ENCODE measurements at places on chromosomes 2 and 18. TPM values are rescaled to one million over a fixed set of nuclear protein-coding genes. Genes with fewer than 3 reads are reported as not detected.

The CCT4 gene
- 187 TPM for total RNA-seq

DNA sequence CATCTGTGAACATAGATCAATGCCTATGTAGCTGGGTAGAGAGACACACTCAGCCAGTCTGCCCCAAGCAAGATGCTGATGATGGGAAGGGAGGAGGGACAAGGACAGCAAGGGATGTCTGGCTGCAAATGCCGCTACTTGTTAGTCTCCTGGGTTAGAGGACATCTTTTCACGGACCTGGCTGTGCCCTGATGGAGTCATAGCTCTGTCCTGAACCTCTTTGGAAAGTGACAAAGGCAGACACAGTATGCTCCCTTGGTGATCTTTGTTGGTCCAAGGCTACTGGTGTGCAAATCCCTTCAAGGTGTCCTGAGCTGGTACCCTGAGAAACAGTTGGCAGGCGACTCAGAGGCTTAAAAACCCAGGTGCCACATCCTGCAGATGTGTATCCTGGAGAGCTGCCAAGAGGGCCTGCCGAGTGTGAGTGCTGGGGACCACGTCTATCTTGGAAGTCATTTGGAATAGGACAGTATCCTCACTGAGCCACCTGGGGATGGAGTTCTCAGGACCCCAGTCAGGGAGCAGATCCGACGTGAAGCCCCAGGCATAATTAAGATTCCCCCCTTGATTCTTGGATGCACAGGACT, 10.8 kb downstream of the FOSL2 start:
- no peak for DNase-seq

The ADGRF3 gene
- total RNA-seq: not detected

GRCh38 chr2:153100151-153100550, 378.4 kb downstream of the RPRM start:
- no peak for DNase-seq

The RTP5 gene
- total RNA-seq: not detected

The CRYGC gene
- not detected for total RNA-seq

The SGPP2 gene
- total RNA-seq: not detected

The GALNT3 gene
- 2.0 TPM for total RNA-seq

The RGPD4 gene
- not detected for total RNA-seq

The NEB gene
- under 0.01 TPM for total RNA-seq

DNA sequence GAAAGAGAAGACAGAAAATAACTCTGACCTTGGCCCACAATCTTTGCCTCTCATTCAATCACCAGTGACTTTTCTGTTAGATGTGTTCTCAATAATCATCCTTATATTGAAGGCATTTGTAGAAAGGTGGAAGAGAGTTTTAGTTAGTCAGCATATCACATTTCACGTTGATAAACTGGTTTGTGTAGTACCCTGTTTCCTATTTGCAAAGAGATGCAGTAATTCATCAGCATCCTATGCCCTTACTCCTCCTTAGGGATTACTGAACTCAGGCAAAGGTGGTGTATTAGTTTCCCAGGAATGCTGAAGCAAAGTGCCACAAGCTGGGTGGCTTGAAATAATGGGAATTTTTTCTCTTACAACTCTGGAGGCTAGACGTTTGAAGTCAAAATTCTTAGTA, 145.0 kb downstream of the SPP2 start:
- DNase-seq: no peak

The ARMC9 gene
- 46.6 TPM for total RNA-seq

DNA sequence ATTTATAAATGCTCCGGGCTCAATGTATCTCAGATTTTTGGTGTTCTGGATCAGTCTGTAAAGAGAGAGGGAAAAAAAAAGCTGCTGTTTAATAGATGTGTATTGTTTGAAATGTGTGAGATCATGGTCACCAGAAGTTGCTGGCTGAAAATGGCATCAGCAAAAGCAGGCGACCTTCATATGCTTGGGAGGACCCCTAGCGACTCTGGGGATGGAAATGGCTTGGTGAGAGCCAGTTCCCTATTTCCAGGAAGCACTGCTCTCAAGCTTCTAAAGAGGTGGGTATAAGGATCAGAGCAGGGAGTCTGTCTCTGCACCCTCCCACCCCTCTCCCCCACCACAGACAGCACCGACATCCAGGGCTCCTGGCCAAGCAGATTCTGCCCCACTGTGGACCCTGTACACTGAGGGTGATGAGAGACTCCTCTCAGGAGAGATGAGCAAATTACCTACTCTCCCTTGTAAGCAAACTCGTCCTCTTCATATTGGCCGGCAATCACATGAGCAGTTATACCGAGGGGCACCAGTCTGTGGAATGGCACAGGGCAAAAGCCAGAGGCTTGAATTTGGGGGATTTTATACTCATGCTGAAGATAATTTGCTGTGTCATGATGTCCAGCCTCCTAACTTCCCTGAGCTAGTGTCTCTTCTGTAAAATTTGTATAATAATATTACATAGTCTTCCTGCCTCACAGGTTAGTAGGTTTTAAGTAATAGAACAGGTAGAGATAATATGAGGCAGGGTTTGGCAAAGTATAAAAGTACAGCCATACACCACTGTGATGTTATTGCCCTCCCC, 29.6 kb downstream of the LHCGR start:
- DNase-seq: no peak

- no peak for DNase-seq
Measured at GRCh38 chr2:241762933-241763369, 13.7 kb upstream of the GAL3ST2 start.

DNA sequence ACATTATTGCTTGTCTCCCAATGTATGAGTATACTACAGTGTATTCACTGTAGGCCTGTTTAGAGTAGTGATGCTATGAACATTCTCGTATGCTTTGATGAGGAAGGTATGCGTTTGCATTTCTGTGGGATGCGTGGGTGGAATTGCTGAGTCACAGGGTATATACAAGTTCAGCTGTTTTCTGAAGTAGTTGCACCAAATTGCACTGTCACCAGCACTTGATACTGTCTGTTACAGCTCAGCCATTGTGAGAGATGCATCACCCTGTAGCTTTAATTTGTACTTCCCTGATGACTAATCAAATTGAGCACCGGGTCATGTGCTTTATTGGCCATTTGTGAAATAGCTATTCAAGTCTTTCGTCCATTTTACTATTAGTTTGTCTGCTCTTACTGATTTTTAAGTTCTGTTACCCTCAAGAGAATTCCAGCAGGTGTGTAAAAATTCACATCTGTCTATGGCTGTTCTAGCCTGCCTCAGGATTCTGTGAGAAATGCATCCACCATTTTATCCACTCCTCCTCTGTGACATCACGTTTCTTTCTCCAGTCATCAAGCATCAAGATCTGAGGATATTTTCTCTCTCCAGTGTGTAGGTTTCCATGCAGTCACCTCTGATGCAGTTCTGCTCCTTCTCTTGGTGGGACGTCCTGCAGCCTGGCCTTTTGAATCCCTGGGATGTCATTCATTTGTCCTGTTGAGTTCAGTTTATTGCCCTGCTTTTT, 72.5 kb downstream of the DGKD start:
- DNase-seq: peak; percentile 99

The HOXD8 gene
- not detected for total RNA-seq

DNA sequence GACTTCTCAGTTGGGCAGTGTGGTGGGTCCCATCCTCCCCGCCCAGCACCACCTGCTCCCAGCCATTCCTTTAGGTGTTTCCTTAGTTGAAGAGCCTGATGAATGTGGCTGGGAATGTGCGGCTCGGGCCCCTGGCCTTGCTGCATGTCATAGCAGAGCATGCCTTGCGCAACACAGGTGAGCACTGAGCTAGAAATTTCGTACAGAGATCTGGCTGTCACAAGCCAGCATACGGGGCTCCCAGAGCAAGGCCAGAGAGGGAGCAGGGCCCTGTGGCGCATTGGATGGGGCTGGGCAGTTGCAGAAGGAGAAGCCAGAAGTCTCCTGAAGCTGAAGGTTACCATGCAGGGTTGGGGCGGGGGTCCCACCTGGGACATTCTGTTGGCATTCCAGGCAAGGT, 129.7 kb downstream of the WDSUB1 start:
- DNase-seq: no peak

DNA sequence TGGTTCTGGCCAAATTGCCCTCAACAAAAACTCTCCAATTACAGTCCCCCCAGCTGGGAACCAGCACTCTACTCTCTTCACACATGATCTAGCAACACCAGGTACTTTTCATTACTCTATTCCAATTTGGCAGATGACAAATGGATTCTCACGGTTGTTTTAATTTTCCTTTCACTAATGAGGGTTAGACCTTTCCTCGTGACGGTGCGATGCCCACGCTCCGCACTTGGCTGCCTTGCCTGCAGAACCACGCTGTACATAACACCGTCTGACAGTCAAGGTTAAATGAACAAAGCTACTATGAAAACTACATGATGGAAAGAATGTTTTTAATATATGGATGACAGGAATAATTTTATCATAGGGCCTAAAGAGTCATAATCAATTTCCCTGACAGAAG, 141.5 kb downstream of the FBXO15 start:
- DNase-seq: no peak

The VWA3B gene
- total RNA-seq: not detected

GRCh38 chr2:122634256-122634655, 878.8 kb downstream of the TSN start:
- DNase-seq: peak; percentile 58

DNA sequence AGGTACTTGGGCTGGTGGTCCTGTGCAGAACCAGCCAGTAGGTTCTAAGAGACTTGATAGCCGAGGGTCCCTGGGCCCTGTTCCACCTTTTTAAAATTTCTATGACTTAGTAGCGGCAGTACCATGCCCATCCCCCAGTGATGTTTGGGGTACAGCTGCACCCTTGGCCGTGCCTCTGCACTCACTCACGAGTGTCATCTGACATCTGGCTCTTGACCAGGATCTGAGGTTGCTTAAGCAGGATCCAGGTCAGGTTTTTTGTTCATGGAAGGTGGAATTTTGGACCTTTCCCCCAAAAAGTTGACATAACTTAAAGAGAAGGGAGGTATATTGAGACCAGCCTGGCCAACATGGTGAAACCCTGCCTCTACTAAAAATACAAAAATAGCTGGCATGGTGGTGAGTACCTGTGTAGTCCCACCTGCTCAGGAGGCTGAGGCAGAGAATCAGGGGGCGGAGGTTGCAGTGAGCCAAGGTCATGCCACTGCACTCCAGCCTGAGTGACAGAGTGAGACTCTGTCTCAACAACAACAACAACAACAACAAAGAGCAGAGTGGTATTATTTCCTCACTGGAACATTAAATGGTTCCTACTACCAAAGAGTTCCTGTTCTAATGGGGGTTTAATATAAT, 163.6 kb downstream of the NEDD4L start:
- no peak for DNase-seq

- no peak for DNase-seq
Measured at GRCh38 chr18:23243178-23243577, 107.9 kb downstream of the CABLES1 start.

DNA sequence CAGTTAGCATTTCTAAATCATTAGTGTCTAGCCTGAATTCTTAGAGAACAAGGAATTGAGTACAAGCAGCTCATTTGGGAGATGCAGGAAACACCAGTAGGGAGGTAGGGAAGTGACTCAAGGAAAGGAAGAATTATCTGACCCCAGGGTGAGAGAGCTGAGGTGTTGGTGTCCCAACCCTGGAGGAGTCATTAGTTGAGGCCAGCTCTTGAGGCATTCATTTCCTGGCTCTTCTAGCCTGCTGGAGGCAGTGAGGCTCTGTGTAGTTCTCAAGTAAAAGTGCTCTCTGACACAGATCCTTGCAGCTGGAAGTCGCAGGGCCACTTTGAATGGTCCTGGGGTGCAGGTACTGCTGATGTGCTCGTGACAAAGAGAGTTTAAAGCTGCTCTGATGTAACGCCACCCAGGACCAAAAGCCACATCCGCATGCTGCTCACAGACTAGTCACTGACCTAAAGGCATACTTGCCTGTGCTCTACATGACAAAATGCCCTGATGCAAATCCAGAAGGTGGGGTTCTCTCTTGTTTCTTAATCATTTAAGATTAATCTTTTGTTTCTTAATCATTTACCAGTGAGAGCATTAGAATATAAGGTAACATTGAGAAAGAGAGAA, 299.5 kb upstream of the LYPD1 start:
- DNase-seq: peak; percentile 42

DNA sequence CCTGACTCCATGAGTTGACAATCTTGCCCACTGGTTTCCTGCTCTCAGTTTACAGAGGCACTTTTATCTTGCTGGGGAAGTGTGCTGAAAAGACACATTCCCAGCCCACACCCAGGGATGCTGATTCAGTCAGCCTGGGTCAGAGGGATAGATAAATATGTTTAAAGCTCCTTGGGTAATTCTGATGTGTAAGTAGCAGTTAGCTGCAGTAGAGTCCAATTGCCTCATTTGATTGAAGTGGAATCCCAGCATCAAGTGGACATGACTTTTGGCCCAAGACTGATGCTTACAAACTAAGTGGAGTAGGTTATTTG, 29.4 kb downstream of the PSD4 start:
- DNase-seq: peak; percentile 59

The C2orf72 gene
- total RNA-seq: not detected

The L3MBTL4 gene
- total RNA-seq: under 0.01 TPM

DNA sequence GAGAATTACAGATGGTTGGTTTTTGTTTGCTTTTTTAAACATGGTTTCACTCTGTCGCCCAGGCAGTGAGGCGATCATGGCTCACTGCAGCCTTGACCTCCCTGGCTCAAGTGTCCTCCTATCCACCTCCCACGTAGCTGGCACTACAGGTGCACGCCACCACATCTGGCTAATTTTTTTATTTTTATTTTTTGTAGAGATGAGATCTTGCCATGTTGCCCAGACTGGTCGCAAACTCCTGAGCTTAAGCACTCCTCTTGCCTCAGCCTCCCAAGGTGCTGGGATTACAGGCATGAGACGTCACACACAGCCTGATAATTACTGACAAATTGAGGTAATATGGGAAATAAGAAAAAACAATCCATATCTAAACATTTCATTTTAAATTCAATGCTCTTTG, 110.5 kb upstream of the ZSWIM2 start:
- DNase-seq: no peak

The TNS1 gene
- total RNA-seq: 45.2 TPM

The AGPS gene
- total RNA-seq: 34.4 TPM

GRCh38 chr2:100292022-100292580, 30.2 kb downstream of the LONRF2 start:
- DNase-seq: peak; percentile 96

The TXNDC2 gene
- total RNA-seq: 0.18 TPM

GRCh38 chr2:99771681-99772333, 282.0 kb upstream of the REV1 start:
- DNase-seq: no peak
